ENCODE measurements at places on chromosomes 6 and 20.

DNA sequence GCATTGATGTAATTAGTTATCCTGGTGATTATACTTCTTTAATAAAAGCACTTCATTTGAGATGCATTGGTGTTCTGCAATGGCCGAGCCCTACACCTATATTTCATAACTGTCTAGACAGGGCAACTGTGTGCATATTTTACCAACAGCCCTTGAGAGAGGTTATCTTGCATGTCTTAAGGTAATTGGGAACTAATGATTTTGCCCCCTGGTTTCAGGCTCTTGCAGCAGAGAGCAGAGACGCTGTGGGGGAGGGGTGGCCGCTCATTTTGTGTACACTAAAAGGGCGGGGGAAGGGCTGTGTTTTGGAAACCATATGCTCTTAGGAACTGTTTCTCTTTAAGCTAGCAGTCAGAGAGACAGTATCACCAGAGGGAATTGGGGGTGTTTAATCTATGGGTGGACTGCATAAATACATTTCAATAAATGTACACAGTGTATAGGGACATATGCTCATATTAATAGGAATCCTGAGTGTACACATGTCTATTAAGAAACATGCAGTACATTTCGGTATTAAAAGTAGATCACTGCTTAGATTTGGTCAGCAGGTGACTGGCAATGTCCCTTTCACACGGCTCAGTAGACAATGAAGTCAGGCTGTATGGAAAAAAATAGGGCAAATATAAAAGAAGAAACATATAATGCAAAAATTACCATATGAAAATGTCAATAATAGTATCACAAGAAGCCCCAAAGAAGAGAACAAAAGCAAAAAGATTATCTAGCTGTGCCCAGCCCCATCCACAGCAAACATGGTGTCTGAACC, 402.9 kb upstream of the CITED2 start:
- DNase-seq: no peak

GRCh38 chr20:37329481-37330165, 16.3 kb upstream of the SRC start:
- DNase-seq: no peak

DNA sequence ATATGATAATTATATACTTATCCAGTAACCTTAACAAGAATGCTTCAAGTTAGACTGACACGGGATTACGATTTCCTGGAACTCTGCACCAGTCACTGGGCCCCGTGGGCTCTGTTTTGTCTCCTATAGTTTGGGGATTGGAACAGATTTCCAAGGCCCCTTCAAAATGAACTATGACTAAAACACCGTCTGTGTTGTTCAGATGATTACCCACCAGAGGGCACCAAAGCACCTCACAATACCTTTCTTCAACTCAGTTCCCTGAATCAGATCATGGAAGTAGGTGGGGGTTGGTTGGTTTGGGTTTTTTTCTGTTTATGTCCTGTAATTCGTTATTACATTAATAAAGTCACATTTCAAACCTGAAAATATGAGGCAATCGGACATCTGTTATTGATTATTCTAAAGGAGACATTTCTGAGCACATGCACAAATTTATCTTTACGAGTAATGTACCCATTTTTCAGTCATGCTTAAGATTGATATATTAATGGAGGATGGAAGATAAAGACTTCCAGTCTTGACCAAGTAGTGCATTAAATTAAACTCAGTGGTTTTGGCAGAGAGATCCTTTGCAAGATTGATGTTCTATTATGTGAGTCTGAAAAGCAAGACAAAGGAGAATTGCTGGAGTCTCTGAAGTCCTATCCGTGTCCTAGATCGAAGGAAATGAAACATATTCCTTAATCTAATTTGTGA, 112.0 kb upstream of the COL21A1 start:
- DNase-seq: peak; percentile 90

DNA sequence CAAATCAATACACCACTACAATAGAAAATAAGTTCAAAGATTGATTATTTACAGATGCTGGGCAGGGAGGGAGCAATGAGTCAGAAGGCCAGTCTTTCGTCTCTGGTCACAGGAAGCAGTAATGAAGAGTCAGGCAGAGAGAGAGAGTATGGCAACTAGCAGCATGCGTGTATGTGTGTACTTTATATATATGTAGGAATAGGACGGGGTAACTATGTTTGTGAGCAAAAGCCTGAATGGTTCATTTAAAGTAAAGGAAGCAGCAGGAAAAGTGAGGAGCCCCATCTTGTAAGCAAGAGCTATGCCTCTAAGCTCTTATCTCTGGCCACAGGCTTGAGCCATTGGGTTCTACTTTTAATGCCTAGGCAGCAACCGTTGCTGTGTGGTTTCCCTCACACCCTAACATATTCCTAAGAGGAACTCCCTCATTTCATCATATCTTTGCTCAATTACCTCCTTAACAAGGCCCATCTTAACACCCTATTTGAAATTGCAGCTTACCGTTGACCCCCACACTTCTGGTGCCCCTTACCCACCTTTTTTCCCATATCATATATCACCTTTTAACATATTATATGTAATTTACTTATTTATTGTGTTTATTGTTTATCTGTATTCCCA, 66.6 kb downstream of the AFG1L start:
- no peak for DNase-seq

DNA sequence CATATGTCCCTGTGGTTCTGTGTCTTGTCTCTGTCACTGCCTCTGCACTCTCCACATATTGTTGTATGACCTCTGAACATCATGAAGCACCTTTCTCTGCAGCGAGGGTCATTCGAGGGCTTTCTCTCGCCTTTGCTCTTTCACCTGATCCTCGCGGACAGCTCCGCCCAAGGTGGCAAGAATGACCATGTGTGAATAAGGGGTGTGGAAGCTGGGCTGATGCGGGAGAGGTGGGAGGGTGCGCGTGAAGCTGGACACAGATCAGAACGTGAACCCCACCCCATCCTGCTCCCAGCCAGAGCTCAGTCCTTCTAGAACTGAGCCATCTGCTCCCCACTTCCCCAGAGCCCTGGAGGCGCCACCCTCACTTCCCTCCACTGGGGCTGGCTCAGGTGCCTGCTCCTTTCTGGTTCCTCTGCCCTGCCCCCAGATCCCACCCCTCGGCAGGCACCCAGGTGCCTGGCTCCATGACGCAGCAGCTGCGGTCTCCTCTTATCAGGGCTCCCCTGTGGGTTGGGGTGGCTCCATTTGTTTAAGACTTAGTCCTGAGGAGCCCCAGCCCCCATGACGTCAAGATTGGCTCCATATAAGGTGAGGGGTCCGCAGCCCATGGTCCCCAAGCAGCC, at the start of gene MUCL3:
Gene MUCL3, plus strand, starts transcription at position 613 of the 626 bp plus-strand sequence. CDS start 27 bp downstream, outside the sequence.
- no peak for DNase-seq

DNA sequence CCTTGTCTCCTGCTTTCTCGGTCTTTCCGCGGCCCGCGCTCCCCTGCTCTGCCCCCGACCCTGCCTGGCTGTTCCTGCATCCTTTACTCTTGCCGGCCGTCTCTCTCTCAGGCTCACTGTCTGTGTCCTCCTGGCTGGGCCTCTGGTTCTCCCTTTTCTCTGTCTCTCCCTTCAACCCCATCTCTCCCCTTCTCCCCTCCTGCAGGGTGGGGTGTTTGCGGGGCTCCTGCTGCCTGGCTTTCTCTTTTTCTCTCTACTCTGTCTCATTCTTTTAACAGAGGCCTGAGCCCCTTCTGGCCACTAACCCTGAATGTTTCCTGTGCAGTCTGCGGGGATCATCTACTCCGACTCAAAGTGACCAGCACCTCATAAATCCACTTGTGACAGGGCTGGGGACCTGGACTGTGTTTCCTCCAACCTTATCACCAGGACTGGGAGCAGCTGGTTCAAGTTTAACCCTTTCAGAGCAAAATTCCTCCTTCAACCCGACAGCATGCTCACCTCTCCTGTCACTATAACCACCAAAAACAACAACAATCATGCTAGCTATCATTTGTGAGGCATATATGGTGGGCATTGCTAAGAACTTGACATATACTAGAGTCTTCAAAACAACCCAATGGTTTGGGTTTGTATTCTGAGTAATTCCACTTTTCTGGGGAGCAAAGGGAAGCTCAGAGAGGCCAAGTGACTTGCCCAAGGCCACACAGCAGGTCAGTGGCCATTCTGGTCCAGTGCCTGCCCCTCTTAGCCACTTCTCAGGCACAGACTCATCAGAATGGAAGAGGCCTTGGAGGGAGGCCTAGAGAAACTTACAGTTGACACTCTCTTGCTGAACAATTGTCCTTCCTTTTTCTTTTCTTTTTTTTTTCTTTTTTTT, 811 bp upstream of the RSPO4 start:
- DNase-seq: no peak

DNA sequence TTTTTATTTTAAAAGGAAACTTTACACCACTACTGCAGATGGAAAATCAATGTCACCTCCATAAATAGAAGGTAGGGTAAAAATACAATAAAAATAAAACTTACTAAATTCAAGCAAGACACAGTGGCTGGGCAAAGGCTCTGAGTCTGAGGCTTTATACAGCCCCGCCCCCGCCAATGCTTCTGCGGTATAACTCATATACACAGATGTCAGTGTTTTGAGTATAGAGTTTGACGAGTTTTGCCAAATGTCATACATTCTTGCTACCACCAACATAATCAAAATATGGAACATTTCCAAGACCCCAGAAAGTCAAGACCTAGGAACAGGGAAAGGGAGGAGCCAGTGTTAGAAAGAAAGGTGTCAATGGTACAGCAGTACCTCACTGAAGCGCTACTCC, 12.8 kb downstream of the NFATC2 start:
- no peak for DNase-seq
